ENCODE measurements at places on chromosomes 5 and 9.

- no peak for DNase-seq
Measured at GRCh38 chr5:91244380-91245073, 138.6 kb downstream of the ARRDC3 start.

GRCh38 chr5:110846398-110847001, 107.7 kb downstream of the SLC25A46 start:
- DNase-seq, result no peak

- DNase-seq, result no peak
Measured at GRCh38 chr9:127084076-127085039, 38.1 kb downstream of the ANGPTL2 start.

GRCh38 chr9:82549174-82549821, 513.6 kb downstream of the RASEF start:
- no peak for DNase-seq

GRCh38 chr9:132056717-132057560, 22.7 kb downstream of the MED27 start:
- DNase-seq, result no peak

DNA sequence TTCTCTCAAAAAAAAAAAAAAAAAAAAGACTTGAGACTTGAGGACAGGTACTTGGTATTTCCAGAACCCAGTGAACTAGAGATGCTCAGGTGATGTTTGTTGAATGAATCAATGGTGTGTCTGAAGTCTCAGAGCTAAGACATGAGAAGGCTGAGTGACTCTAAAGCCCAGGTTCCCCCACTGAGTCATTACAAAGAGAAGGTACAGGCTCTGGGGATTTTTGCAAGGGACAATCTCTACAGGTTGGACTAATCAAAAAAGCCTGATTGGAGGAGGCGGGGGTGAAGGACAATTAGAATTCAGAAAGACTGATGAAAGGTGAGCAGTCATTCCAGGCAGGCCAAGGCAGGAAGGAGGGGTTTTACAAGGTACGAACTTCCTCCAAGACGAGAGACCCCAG, 8.2 kb upstream of the FABP6 start:
- no peak for DNase-seq

DNA sequence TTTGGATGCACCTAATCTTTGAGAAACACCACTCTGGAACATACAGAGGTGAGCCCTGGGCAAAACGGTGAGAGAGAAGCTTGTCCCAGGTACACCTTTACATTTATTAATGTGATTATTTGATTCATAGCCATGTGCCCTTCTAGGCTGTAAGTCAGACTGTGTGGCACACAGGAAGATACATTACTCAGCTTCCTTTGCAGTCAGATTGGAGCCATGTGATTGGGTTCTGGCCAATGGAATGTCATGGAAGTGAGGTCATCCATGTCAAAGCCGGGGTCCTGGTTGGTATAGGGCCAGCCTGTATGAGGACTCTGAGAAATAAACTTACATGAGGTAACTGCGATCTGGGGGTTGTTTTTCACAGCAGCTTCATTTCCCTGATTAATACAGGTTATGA, 106.8 kb upstream of the CD180 start:
- DNase-seq, result no peak

DNA sequence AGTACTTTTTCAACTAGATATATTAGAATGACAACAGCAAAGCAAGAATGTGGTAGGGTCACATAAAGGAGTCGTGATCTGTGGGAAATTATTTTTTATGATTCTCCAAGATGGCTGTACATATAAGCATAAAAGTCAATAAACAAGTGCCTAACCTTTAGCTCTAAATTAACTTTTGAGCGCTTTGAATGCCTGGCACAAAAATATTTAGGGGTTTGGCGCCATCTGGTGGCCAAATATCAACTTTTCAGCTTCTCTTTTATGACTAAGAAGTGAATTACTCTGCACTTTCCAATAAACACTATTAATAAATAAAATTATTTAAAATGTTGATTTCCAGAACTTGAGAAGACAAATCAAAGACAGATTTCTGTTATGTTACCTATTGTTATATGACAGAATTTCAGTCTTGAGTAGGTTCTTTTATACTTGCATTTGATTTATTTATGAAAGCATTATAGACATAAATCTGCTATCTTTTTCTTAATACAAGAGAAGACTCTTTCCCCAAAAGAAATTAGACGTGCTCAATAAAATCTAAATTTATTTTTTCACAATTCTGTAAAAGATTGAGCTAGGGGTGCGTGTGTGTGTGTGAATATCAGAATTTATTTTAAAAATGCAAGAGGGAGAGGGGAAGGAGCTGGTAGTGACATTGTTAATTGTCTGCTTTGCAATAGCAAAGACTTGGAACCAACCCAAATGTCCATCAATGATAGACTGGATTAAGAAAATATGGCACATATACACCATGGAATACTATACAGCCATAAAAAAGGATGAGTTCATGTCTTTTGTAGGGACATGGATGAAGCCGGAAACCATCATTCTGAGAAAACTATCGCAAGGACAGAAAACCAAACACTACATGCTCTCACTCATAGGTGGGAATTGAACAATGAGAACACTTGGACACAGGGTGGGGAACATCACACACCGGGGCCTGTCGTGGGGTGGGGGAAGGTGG, 36.7 kb upstream of the ARRDC3 start:
- DNase-seq, result peak; percentile 75

GRCh38 chr5:115396688-115397087, 100.2 kb upstream of the CCDC112 start:
- DNase-seq, result no peak

- peak; percentile 44 for DNase-seq
Measured at GRCh38 chr5:77957-78804, 13.8 kb upstream of the PLEKHG4B start.

DNA sequence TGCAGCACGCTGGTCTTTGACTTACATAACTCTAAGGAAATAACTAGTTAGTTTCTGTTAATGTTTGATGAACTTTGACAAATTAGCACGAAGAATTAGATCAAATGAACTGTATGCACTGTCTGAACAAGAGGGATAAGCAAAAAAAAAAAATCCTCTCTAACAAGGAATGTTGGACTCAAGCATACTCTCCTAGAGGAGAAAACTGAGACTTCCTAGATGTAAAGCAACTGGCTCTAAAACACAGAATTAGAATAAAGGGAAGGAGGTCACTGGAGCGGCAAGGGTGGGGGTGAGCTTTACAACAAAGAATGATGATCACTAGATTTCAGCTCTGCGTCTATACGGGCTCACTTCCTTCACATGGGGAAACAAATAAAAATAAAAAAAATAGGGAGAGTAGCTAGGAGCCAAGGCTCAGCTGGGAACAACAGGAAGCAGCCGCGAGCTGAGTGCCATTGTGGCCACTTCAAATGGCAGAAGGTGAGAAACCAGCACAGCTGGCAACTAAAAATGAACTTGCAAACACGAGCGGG, 48.7 kb upstream of the CEMIP2 start:
- no peak for DNase-seq

GRCh38 chr5:34789021-34789531, 49.9 kb upstream of the TTC23L start:
- DNase-seq, result no peak

- DNase-seq, result no peak
Measured at GRCh38 chr5:94423411-94423810, 195.0 kb downstream of the KIAA0825 start.

GRCh38 chr5:16935231-16936149, 598 bp downstream of the MYO10 start:
- DNase-seq, result peak; percentile 21

DNA sequence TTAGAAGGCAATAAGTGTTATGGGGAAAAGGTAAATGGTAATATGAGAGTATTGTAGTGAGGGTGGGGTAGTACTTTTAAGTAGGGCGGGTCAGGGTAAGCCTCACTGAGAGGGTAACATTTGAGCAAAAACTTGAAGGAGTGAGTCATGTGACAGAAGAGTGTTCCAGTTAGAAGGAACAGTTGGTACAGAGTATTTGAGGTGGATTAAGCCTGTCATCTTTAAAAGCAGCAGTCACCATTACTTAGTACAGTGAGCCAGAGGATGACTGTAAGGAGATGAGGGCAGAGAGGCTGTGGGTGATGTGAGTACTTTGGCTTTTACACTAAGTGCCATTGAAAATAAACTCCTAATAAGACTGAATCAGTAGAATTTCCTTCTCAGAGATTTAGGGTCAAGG, 54.8 kb downstream of the UBAP1 start:
- DNase-seq, result no peak

DNA sequence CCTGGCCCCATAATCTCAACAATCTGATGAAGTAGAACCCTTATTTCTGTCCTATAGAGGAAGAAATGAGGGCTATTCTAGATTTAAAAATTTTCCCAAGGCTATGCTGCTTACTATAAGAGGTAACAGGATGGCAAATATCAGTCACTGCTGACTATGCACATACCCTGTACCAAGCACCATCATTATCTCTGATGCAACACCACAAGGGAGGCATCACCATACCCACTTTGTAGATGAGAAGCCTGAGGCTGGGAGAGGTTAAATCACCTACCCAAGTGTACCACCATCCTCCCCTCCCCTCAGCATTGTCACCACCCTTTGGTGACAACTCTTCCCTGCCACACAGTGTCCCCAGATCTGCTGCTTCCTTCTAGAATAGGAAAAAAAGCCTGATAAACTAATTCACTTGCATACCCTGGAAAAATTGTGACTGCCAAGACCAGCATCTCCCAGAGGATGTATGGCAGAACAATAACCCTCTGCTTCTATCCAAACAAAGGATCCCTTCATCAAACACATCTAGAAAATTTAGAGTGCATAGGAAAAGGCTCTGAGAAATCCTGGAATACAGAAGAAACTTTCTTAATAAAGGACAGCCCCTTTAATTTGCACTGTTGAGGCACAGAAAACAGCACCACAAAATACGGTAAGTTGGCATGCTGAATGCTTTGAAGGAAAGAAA, 48.3 kb downstream of the PRRC1 start:
- no peak for DNase-seq

GRCh38 chr5:34500236-34500847, 155.8 kb upstream of the RAI14 start:
- no peak for DNase-seq

- peak; percentile 13 for DNase-seq
Measured at GRCh38 chr9:127629468-127630081, 17.5 kb downstream of the STXBP1 start.

GRCh38 chr9:124047251-124047672, 35.7 kb downstream of the LHX2 start:
- DNase-seq, result no peak

GRCh38 chr9:134335486-134336220, 9.4 kb downstream of the RXRA start:
- DNase-seq, result no peak

- DNase-seq, result no peak
Measured at GRCh38 chr9:136239983-136240330, 5.7 kb downstream of the QSOX2 start.

DNA sequence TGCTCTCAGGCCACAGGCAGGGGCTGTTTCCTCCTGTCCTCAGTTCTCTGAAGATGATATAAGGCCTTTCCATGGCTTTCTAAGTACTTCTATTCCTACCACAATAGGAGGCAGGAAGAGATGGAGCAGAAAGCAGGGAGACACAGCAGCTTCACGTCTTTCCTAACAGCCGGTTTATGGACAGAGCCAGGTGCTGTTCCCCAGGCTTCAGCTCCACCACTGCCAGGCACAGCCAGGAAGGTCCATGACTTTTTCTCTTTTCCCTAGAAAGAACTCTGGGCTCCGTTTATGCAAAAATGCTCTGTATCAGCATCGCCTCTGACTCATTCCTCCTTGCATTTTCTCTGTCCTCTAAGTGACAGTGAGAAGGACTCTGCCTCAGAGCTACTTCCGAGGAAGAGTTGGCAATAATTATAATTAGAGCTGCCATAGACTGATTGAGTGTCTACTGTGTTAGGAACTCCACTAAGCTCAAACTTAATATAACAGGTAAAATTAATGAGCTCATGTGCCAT, 478.5 kb downstream of the RASEF start:
- no peak for DNase-seq

- DNase-seq, result no peak
Measured at GRCh38 chr9:87554976-87555375, 57.3 kb downstream of the DAPK1 start.

- no peak for DNase-seq
Measured at GRCh38 chr5:148970876-148971275, 92.0 kb downstream of the SH3TC2 start.

GRCh38 chr9:118751848-118752223, 617.4 kb downstream of the BRINP1 start:
- no peak for DNase-seq

DNA sequence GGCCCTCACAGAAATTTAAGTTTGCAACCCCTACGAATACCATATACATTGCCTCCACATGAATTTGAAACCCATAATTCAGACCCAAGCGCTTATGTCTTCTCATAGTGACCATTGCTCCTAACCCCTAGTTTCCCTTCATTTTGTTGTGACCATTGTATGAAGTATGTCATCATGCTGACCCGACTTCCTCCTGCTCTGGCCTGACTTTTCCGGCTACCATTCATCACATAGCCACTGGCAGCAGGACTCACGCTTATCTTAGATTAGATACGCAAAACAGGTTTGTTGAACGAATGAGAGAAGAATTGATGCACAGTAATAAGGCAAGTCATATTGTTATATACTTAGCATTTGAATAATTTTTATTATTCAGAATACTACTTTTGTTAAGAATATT, 345.4 kb downstream of the FBXL17 start:
- DNase-seq, result no peak

- peak; percentile 48 for DNase-seq
Measured at GRCh38 chr9:130240410-130241197, 25.0 kb upstream of the HMCN2 start.

- no peak for DNase-seq
Measured at GRCh38 chr9:87687207-87687606, 38.7 kb upstream of the CTSL start.

DNA sequence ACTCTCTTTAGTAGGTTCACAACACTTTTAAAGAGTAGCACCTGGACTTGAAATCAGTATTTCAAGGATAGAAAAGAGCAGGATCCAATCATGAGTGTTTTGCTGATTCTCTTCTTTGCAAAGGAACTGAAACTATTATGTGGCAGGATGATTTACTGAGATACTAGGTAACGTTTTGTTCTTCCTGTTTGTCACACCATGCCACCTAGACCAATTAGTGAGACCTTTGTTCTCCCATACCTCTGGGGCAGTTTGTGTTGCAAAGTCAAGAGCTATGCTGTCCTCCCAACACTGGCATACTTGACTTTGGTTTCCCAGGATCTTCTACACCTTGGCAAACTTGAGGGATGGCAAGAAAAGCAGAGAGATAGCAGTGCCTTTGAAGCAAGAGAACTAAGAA, 43.4 kb downstream of the PPP1R2B start:
- no peak for DNase-seq

DNA sequence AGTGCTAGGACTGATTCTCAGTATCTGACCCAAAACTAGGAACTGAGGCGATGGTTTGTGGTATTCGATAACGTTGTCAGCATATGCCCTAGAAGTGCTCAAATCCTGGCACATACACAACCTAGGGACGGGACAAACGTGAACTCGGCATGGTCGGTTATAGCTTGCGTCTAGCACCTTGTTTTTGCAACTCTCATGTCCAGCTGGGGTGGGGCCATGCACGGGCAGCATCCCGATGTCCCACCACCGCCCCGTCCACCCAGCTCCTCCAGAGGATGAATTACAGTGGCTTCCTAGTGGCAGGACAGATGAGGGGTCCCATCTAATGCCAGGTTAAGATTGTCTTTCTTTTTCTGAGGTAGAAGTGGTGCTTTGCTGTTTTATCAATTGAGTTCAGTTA, 31.6 kb downstream of the PROP1 start:
- no peak for DNase-seq
